H9 (cell line): ENCODE measurements at places on chromosomes 12 and 14. TPM values are rescaled to one million over a fixed set of nuclear protein-coding genes. Genes with fewer than 3 reads are reported as not detected.
A peak's percentile ranks its signal among the peaks of the same experiment; 100 is the strongest.

Gene CCDC38
- total RNA-seq: not detected in 2 replicates

DNA sequence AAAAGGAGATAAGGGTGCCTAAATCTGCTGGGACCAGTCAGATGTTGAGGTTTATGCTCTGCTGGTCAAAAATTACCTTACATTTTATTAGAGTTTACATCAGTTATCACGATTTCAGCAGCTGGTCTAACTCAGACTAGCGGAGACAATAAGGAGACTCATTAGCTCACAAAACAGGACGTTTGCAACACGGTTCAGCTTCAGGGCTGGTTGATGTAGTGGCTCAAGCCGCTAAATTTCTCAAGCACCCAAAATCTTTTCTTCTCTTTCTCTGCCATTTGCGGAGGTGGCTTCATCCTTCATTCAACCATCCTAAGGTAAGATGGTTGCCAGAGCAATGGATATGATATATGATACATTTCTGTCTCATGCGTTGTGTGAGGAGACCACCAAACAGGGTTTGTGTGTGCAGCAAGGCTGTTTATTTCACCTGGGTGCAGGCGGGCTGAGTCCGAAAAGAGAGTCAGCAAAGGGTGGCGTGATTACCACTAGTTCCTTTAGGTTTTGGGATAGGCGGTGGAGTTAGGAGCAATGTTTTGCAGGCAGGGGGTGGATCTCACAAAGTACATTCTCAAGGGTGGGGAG, 30.3 kb upstream of the CLIP1 start:
- H3K36me3 ChIP-seq: no peaks in the 10 kb centered on the region
- no peaks in the 10 kb centered on the region for H3K27me3 ChIP-seq
- no peak overlapping the region for H3K27ac ChIP-seq
- H3K4me3 ChIP-seq: no peak overlapping the region
- DNase-seq: no peak

GRCh38 chr14:52241087-52241793, 26.3 kb upstream of the PTGDR start:
- no peaks in the 10 kb centered on the region for H3K27me3 ChIP-seq
- DNase-seq: no peak
- no peaks in the 10 kb centered on the region for H3K36me3 ChIP-seq
- H3K27ac ChIP-seq: no peak overlapping the region

Gene CLECL1
- not detected in 2 replicates for total RNA-seq

Gene LALBA
- total RNA-seq: not detected in 2 replicates

- no peaks in the 10 kb centered on the region for H3K4me1 ChIP-seq
- no peak overlapping the region for H3K4me3 ChIP-seq
- no peaks in the 10 kb centered on the region for H3K36me3 ChIP-seq
- no peak for DNase-seq
Observed at GRCh38 chr12:87344699-87345098, 684.5 kb downstream of the C12orf50 start.

Gene RECQL
- 41.0 and 42.9 TPM in 2 replicates for total RNA-seq

DNA sequence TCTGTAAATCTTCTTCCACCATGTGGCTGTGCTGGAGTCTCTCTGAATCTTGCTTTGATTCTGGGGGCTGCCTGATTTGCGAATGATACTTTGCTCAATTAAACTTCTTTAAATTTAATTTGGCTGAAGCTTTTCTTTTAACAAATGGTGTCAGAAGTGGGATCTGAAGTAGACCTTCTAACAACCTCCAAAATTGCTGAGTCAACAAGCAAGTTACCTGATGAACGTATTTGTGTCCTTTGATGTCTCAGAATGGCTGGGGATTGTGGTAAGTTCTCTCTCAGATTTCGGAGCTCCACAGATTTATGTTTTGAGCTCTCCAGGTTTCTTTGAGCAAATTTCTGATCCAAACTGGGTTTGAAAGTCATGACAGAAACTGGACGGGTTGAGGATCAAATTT, 1.9 kb upstream of the OR4E1 start:
- no peaks in the 10 kb centered on the region for H3K4me1 ChIP-seq
- no peak overlapping the region for H3K4me3 ChIP-seq
- no peak overlapping the region for H3K27ac ChIP-seq

DNA sequence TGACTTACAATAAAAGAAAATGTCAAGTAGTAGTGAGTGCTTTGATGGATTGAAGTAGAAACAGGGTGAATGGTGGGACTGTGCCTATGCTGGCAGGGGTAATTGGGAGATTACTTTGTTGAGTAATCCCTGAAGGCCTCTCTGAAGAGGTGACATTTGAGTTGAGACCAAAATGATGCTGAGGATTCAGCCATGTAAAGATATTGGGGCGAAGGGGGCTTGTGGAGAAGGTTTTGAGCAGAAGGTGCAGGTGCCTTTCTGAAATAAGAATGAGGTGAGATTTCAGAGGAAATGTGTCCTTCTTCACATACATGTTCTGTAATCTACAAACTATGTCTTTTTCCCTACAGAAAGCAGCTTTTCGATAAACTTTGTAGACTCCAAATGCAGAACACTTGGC, 8.0 kb downstream of the GNG2 start:
- no peak overlapping the region for H3K4me3 ChIP-seq
- H3K27ac ChIP-seq: no peak overlapping the region
- DNase-seq: no peak
- no peaks in the 10 kb centered on the region for H3K27me3 ChIP-seq

DNA sequence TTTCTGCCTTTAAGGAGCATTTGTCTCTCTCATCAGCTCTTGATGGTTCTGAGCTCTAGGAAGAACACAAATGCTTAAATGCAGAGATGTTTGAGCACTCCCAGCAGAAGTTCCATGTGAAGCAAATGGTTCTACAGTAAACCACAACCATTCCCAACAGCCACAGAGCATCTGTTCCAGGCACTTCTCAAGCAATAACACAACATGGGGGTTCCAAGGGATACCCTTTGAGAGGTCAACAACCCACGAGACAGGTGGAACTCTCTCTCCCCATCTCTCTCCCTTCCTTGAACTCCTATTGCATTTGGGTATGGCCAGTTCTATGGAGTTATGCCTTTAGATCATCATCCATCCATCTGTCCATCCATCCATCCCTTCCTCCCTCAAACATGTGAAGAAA, 5.2 kb upstream of the COL2A1 start:
- peaks cover 84% of the 10 kb centered on the region for H3K27me3 ChIP-seq
- DNase-seq: no peak
- no peak overlapping the region for H3K4me3 ChIP-seq

- no peak overlapping the region for H3K4me3 ChIP-seq
- DNase-seq: peak; percentile 59
- no peaks in the 10 kb centered on the region for H3K4me1 ChIP-seq
Observed at GRCh38 chr14:73269729-73270531, 32.6 kb downstream of the PAPLN start.

- H3K36me3 ChIP-seq: peaks cover 4% of the 10 kb centered on the region
- H3K27me3 ChIP-seq: no peaks in the 10 kb centered on the region
- H3K4me1 ChIP-seq: no peaks in the 10 kb centered on the region
- no peak overlapping the region for H3K27ac ChIP-seq
Observed at GRCh38 chr12:18703911-18704310, 33.9 kb downstream of the PLCZ1 start.

GRCh38 chr12:118870551-118870950, 110.8 kb upstream of the SRRM4 start:
- no peak for DNase-seq
- H3K27me3 ChIP-seq: no peaks in the 10 kb centered on the region
- H3K4me3 ChIP-seq: no peak overlapping the region
- H3K36me3 ChIP-seq: no peaks in the 10 kb centered on the region

DNA sequence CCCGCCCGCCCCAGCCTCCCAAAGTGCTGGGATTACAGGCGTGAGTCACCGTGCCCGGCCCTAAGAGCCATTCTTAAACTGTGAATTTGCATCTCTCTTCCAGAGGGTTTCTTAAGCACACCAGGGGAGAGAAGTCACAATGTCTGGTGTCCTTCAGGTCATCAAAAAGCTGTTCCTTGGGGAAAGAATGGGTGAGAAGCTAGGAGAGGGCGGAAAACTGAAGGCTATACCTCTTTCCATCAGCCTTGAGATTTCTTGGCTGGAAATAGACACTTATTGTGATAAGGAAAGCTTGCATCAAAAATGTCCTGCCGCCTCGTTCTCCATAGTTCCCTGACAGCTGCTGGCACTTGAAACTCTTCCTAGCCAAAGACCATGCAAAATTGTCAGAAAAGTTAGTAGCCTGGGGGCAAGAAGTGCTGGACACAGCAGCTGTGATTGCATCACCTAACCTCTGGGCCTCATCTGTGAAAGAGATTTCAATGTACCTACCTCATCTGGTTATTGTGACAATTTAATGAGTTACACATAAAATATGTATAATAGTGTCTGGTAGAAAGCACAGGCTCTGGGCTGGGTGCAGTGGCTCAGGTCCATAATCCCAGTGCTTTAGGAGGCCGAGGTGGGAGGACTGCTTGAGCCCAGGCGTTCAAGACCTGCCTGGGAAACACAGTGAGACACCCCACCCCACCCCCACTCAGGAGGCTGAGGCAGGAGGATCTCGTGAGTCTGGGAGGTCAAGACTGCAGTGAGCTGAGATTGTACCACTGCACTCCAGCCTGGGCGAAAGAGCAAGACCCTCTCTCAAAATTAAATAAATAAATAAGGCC, 9.7 kb upstream of the UBC start:
- DNase-seq: peak; percentile 84
- peaks cover 6% of the 10 kb centered on the region for H3K4me1 ChIP-seq
- no peaks in the 10 kb centered on the region; the same call in 1 of the 3 replicates for H3K36me3 ChIP-seq
- no peaks in the 10 kb centered on the region for H3K27me3 ChIP-seq
- H3K27ac ChIP-seq: peak overlapping the region; percentile 55

Gene ITGA7
- 114 and 119 TPM in 2 replicates for total RNA-seq

Gene AMIGO2
- total RNA-seq: 8.4 and 8.6 TPM in 2 replicates

- H3K36me3 ChIP-seq: peaks cover 4% of the 10 kb centered on the region; the same call in 2 of the 3 replicates
- no peaks in the 10 kb centered on the region for H3K4me1 ChIP-seq
- no peaks in the 10 kb centered on the region for H3K27me3 ChIP-seq
- no peak for DNase-seq
- no peak overlapping the region for H3K27ac ChIP-seq
Observed at GRCh38 chr12:26318661-26319068, 123.3 kb downstream of the SSPN start.

Gene GPR84
- not detected in 2 replicates for total RNA-seq

DNA sequence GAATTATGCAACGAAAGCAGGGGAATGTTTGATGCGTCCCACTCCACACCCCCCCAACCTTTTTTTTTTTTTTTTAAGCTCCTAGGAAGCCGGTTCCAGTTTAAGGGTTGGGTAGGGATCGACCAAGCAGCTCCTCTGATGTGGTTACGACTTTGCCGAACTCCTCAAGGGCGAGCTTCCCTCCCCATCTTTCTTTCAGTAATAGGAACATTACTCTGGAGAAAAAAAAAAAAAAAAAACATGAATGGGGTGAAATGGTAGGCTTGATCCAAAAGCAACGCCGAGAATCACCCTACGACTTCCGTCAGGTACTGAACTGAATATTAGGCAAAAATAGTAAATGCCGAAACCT, 9.6 kb downstream of the BMP4 start:
- peak overlapping the region; percentile 69 for H3K4me3 ChIP-seq
- peaks cover 23% of the 10 kb centered on the region; the same call in 1 of the 2 replicates for H3K4me1 ChIP-seq
- H3K36me3 ChIP-seq: peaks cover 6% of the 10 kb centered on the region; the same call in 1 of the 3 replicates
- no peak overlapping the region for H3K27ac ChIP-seq
- DNase-seq: no peak
- H3K27me3 ChIP-seq: peaks cover 43% of the 10 kb centered on the region; the same call in 1 of the 2 replicates

Gene COCH
- 25.8 and 26.0 TPM in 2 replicates for total RNA-seq

Gene WIF1
- total RNA-seq: 0.42 and 0.98 TPM in 2 replicates

Gene BMP4
- total RNA-seq: 12.2 and 13.6 TPM in 2 replicates

- no peak overlapping the region for H3K4me3 ChIP-seq
- no peaks in the 10 kb centered on the region for H3K27me3 ChIP-seq
- H3K27ac ChIP-seq: no peak overlapping the region
- H3K36me3 ChIP-seq: no peaks in the 10 kb centered on the region
Observed at GRCh38 chr14:71661441-71661840, 270.8 kb upstream of the RGS6 start.

Gene SLC10A1
- total RNA-seq: not detected in 2 replicates

Gene VRTN
- 104 and 105 TPM in 2 replicates for total RNA-seq

DNA sequence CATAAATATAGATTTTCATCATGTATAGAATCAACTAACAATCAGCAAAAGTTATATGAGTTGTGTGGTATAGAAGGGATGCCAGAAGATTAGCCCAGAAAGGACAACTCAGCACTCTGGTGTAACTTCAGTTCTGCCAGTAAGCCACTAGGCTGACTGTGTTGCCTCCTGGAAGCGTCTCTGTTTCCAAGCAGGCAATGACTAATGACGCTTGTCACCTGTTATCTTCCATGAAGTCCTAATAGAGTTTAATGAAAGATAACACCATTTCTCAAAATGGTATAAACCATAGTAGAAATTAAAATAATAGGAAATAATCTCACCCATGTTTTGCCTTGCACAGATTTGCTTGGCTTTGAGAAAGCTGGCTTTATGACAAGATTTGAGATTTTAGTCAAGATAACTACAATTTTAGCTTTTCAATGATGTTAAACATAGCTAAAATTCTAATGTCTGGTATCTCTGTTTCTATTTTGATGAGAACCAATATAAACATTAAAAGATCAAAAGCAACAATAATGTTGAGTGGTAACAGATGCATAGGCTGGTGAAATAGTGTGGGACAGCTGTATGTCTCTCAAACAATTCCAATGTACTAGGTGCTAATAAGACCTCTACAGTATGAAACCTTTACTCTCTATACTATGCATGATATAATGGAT, 9.0 kb upstream of the RNU6-7 start:
- no peaks in the 10 kb centered on the region for H3K36me3 ChIP-seq
- H3K4me3 ChIP-seq: no peak overlapping the region
- no peaks in the 10 kb centered on the region for H3K4me1 ChIP-seq
- no peaks in the 10 kb centered on the region for H3K27me3 ChIP-seq
- no peak for DNase-seq

Gene GRIP1
- total RNA-seq: 16.5 and 19.5 TPM in 2 replicates

- no peaks in the 10 kb centered on the region for H3K36me3 ChIP-seq
- no peak overlapping the region for H3K27ac ChIP-seq
- no peaks in the 10 kb centered on the region for H3K27me3 ChIP-seq
- DNase-seq: no peak
- H3K4me3 ChIP-seq: no peak overlapping the region
Observed at GRCh38 chr12:43789941-43790340, 16.2 kb downstream of the TWF1 start.

GRCh38 chr12:110344657-110345056, 58.9 kb downstream of the ANAPC7 start:
- no peak overlapping the region for H3K27ac ChIP-seq
- H3K4me3 ChIP-seq: no peak overlapping the region
- no peaks in the 10 kb centered on the region for H3K4me1 ChIP-seq

GRCh38 chr12:11693067-11693466, 43.6 kb downstream of the ETV6 start:
- no peak overlapping the region for H3K4me3 ChIP-seq
- H3K36me3 ChIP-seq: no peaks in the 10 kb centered on the region

GRCh38 chr12:102960766-102961465, 3.4 kb downstream of the ASCL1 start:
- no peak overlapping the region for H3K27ac ChIP-seq
- peaks cover 5% of the 10 kb centered on the region; the same call in 1 of the 2 replicates for H3K4me1 ChIP-seq
- H3K36me3 ChIP-seq: peaks cover 11% of the 10 kb centered on the region
- H3K27me3 ChIP-seq: peaks cover 81% of the 10 kb centered on the region
- H3K4me3 ChIP-seq: no peak overlapping the region
- peak; percentile 58 for DNase-seq

DNA sequence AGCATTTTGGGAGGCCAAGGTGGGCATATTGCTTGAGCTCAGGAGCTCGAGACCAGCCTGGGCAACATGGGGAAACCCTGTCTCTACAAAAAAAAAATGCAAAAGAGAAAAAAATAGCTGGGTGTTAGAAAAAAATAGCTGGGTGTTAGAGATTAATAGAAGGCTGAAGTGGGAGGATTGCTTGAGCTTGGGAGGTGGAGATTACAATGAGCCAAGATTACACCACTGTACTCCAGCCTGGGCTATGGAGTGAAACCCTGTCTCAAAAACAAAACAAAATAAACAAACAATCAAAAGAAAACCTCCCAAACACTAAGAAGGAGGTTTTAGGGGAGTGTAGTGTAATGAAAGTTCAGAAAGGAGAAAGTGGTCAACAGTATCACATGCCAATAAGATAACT, 202.1 kb downstream of the FLRT2 start:
- no peaks in the 10 kb centered on the region for H3K4me1 ChIP-seq
- H3K27me3 ChIP-seq: no peaks in the 10 kb centered on the region
- no peak for DNase-seq
- no peak overlapping the region for H3K4me3 ChIP-seq
